GM23338 (cell line): ENCODE measurements at places on chromosomes 1 and 21. TPM values are rescaled to one million over a fixed set of nuclear protein-coding genes. Genes with fewer than 3 reads are reported as not detected.

FMO2 gene
- polyA plus RNA-seq: 0.31 TPM in 1 of 2 replicates, not detected in the other

NCAM2 gene
- 0.36 TPM in 1 of 2 replicates, not detected in the other for polyA plus RNA-seq

ADORA1 gene
- polyA plus RNA-seq: 0.63 and 1.5 TPM in 2 replicates

CTSS gene
- polyA plus RNA-seq: 0.16 TPM in 1 of 2 replicates, not detected in the other

NCMAP gene
- polyA plus RNA-seq: 0.12 and 0.23 TPM in 2 replicates

DCDC2B gene
- 0.21 and 0.42 TPM in 2 replicates for polyA plus RNA-seq

LORICRIN gene
- polyA plus RNA-seq: 0.23 and 0.24 TPM in 2 replicates

NID1 gene
- polyA plus RNA-seq: 5.9 and 7.1 TPM in 2 replicates
